Natural killer cell (primary cell): ENCODE measurements at places on chromosomes 12 and 14. TPM values are rescaled to one million over a fixed set of nuclear protein-coding genes. Genes with fewer than 3 reads are reported as not detected.
A peak's percentile ranks its signal among the peaks of the same experiment; 100 is the strongest.

APEX1 gene
- total RNA-seq: 66.0 TPM

GOLGA3 gene
- total RNA-seq: 50.9 TPM

PIANP gene
- total RNA-seq: not detected

FIGNL2 gene
- 1.5 TPM for total RNA-seq

FGF6 gene
- total RNA-seq: not detected

YEATS4 gene
- total RNA-seq: 18.2 TPM

GRCh38 chr12:103538397-103538796, 42.6 kb upstream of the C12orf42 start:
- H3K4me1 ChIP-seq: no peaks in the 10 kb centered on the region
- no peak overlapping the region for H3K4me3 ChIP-seq
- H3K27ac ChIP-seq: no peak overlapping the region
- DNase-seq: no peak
- H3K27me3 ChIP-seq: no peaks in the 10 kb centered on the region

GRCh38 chr14:40476005-40476404, 1043.8 kb upstream of the FBXO33 start:
- H3K4me1 ChIP-seq: no peaks in the 10 kb centered on the region
- H3K27me3 ChIP-seq: no peaks in the 10 kb centered on the region
- H3K27ac ChIP-seq: no peak overlapping the region
- no peak for DNase-seq

DNA sequence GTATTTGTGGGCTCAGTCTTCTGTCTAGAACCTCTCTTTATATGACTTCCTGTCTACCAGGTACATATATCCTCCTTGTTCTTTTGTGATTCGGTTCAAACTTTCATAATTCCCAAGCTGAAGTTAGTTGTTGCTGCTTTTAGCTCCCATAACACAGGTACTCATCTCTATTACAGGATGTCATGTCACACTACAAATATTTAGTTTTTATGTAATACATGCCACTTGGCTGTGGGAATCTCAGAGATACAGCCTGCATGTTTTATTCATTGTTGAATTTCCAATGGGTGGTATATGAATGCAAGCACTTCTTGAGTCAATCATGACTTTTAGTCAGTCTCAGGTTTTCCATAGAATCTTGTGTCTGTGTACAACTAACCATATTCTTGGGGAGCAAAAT, 122.7 kb downstream of the SINHCAF start:
- no peaks in the 10 kb centered on the region for H3K36me3 ChIP-seq
- no peak for DNase-seq
- peaks cover 3% of the 10 kb centered on the region for H3K27me3 ChIP-seq
- no peak overlapping the region for H3K4me3 ChIP-seq
- no peaks in the 10 kb centered on the region for H3K4me1 ChIP-seq

GRCh38 chr14:38999949-39000348, 103.1 kb downstream of the SEC23A start:
- no peak overlapping the region for H3K27ac ChIP-seq
- DNase-seq: no peak
- no peaks in the 10 kb centered on the region for H3K36me3 ChIP-seq
- no peaks in the 10 kb centered on the region for H3K4me1 ChIP-seq
- H3K4me3 ChIP-seq: no peak overlapping the region

DNA sequence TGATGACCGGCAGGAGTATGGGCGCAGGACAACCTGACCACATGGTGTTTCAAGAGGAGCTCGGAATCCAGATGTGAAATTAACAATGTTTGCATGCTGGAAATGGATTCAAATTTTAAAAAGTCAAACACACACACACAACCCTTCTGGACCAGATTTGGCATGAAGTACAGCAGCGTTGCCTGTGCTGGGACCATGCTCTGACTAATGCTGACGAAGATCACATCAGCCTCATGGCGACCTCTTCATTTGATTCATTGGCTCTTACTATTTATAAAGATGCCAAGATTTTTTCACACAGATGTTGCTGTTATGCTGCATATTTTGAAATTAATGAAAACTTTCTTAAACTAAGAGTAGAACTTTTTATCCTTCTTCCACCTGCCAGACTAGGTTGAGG, 926.6 kb upstream of the TMEM132C start:
- no peaks in the 10 kb centered on the region for H3K4me1 ChIP-seq
- no peak overlapping the region for H3K4me3 ChIP-seq
- H3K27me3 ChIP-seq: no peaks in the 10 kb centered on the region
- H3K27ac ChIP-seq: no peak overlapping the region

GRCh38 chr14:65352964-65353530, 59.5 kb upstream of the FUT8 start:
- no peak for DNase-seq
- peaks cover 6% of the 10 kb centered on the region for H3K4me1 ChIP-seq
- no peaks in the 10 kb centered on the region for H3K27me3 ChIP-seq
- no peak overlapping the region for H3K4me3 ChIP-seq
- H3K36me3 ChIP-seq: no peaks in the 10 kb centered on the region

GRCh38 chr12:31018106-31018789, 55.4 kb upstream of the DDX11 start:
- no peak overlapping the region for H3K27ac ChIP-seq
- H3K4me1 ChIP-seq: no peaks in the 10 kb centered on the region
- no peak for DNase-seq

GRCh38 chr14:94681300-94682060, 69.3 kb downstream of the SERPINA3 start:
- no peak overlapping the region for H3K27ac ChIP-seq
- DNase-seq: no peak
- no peaks in the 10 kb centered on the region for H3K4me1 ChIP-seq
- H3K27me3 ChIP-seq: no peaks in the 10 kb centered on the region
- H3K4me3 ChIP-seq: no peak overlapping the region

DNA sequence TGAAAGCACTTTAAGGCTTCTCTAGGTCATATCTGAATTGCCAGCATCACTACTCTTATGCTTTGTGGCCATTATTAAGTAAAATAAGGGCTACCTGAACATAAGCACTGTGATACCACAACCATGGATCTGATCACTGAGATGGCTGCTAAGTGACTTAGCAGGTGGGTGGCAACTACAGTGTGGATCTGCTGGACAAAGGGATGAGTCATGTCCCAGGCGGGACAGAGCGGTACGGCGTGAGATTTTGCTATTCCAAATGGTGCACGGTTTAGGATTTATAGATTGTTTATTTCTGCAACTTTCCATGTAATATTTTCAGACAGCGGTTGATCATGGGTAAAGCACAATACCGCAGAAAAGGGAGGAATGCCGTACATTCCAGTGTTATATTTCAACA, 39.4 kb downstream of the MLXIP start:
- no peak overlapping the region for H3K4me3 ChIP-seq
- no peaks in the 10 kb centered on the region for H3K36me3 ChIP-seq
- H3K27me3 ChIP-seq: no peaks in the 10 kb centered on the region
- DNase-seq: no peak

DNA sequence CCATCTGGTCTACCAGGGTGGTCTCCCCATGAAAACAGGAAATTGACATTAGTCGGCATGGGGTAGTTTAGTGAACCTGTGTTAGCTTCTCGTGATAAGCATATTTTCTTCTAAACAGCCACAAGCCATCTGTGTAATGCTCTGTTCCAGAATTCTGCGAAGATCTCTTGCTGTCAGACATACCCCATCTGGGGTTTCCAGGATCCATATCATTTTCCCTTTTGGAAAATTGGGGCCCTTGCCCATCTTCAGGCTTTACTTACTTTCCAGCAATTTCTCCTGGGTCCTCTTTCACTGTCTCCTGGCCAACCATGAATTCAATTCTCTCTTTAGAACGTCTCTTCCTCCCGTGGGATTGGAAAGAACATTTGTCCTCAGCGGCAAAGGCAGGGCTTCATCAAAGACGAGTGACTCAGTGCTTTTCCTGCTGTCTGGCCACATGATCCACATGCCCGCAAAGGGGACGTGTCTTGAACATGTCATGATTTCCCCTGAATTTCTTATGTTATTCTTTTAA, 21.4 kb upstream of the NCOR2 start:
- DNase-seq: peak; percentile 46
- no peaks in the 10 kb centered on the region for H3K27me3 ChIP-seq
- no peak overlapping the region for H3K27ac ChIP-seq
- peaks cover 21% of the 10 kb centered on the region for H3K4me1 ChIP-seq
- no peak overlapping the region for H3K4me3 ChIP-seq

- H3K27ac ChIP-seq: no peak overlapping the region
- no peak overlapping the region for H3K4me3 ChIP-seq
- no peak for DNase-seq
- H3K36me3 ChIP-seq: no peaks in the 10 kb centered on the region
Measured at GRCh38 chr12:23731035-23731434, 218.4 kb downstream of the SOX5 start.

- no peaks in the 10 kb centered on the region for H3K36me3 ChIP-seq
- H3K27me3 ChIP-seq: no peaks in the 10 kb centered on the region
- peak; percentile 72 for DNase-seq
- H3K27ac ChIP-seq: peak overlapping the region; percentile 7
- peaks cover 16% of the 10 kb centered on the region for H3K4me1 ChIP-seq
Measured at GRCh38 chr12:68374307-68374982, 42.3 kb upstream of the MDM1 start.
